ENCODE measurements at places on chromosomes 7 and 10.
A peak's percentile ranks its signal among the peaks of the same experiment; 100 is the strongest.

- DNase-seq = peak; percentile 11
Measured at GRCh38 chr7:138981332-138982203, at the start of gene KIAA1549. TSS of gene KIAA1549 (minus strand) at chr7:138981389. CDS start at chr7:138981269, 120 bp downstream.

- DNase-seq = no peak
Measured at GRCh38 chr7:143519411-143520131, 41.9 kb downstream of the TAS2R41 start.

GRCh38 chr7:6436385-6436685 is 11.4 kb downstream of the DAGLB start:
- peak; percentile 25 for DNase-seq

DNA sequence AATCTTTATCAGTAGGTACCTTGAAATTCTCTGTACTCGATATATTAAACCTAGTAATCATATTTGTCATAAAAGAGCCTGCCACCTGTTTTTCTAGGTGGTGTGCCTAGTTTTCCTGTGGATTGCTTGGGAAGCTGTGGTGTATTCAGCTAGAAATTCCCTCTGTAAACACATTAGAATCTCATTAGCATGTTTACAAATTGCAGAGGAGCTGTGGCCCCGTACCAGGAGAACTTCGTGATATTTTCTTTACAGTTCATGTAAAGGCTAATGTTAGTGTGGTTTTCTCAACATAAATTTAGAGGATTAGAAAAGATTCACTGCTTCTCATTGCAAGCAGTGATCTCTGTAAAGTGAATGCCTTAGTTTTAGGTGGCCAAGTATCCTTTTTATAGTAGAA is 144.7 kb downstream of the CCSER2 start:
- no peak for DNase-seq

DNA sequence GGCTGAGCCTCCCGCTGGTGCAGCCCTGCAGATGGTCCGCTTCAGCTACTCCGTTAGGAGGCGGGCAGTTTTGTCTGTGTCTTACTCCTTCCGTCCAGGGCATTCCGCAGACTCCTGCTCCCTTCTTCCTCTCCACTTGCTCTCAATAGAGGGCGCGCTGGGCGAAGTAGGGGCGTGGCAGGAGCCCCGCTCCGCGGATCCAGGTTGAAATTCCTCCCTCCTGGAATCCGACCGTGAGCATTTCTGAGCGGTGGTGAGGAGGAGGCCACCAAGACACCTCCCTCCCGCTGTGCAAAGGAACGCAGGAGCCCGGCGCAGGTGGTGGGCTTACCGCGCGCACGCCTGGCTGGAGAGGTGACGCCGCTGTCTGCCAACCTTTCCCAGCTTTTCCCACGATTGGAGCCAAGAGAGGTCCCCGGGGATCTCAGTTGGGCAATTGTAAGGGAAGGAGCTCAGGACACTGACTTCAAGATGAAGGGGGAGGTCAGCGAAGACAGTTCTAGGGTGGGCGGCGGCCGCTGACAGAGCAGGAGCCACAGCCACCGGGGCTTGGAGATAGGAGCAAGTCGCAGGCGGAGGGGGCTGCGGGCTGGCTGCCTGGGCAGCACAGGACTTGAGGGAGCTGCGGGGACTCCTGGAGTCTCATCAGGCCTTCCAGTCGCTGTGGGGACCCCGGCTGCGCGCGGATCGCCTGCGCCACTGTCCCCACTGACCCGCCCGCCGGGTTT is 1011.3 kb downstream of the XPNPEP1 start:
- no peak for DNase-seq

GRCh38 chr10:6863381-6863780 is 283.3 kb upstream of the PRKCQ start:
- no peak for DNase-seq

DNA sequence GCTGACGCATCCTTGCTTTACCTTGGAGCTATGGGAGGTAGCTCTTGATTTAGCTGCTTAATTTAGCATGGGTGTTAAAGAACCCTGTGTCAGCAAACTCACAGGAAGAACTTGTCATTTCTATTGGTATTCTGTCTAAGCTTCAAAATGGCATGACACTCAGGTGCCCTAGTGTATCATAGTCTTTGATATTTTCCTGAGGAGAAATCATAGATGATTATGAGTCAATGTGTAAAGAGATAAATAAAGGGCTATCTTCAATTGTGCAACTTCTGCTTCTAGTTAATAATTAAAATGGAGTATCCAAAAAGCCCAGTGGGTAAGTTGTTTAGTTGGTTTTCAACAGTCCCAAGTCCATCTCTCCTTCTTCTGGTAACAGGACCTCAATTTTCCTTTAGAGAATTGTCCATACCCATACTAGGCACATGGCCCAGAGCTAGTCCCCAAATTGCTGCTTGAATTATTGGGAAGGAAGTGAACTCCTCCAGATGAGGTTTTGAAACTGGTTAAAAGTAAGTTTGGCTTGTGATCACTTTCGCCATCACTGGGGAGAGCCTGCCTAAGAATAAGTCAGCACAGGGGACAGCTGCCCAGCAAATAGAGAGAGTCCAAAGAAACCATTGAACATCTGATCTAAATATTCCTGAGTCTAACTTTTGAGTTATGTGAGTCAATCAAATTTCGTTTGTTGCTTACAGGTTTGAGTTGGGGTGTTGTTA is 169.0 kb upstream of the PHYHIPL start:
- DNase-seq = no peak

- DNase-seq = no peak
Measured at GRCh38 chr7:140597428-140597949, 43.1 kb downstream of the DENND2A start.

DNA sequence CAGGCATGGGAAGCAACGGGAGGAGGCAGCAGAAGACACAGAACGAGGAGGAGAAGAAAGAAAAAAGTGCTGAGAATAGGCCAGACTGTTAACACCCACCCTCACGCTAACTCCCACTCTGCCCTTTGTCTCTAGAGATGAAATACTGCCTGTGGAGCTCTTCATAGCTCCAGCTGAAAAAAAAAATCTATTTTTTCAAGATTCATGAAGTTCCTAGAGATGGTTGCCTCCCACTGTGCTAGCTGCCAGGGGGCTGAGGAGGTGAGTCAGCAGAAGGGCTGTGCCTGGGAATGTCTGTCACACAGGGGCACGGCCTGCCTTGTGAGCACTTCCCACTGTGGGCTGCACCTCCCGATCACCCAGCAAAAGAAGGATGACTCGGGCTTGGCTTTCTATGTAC is 144.5 kb downstream of the RNF216 start:
- DNase-seq = no peak

GRCh38 chr10:101545898-101546297 is 42.2 kb downstream of the POLL start:
- DNase-seq = no peak

GRCh38 chr7:69603937-69604494 is 5.7 kb downstream of the AUTS2 start:
- no peak for DNase-seq

DNA sequence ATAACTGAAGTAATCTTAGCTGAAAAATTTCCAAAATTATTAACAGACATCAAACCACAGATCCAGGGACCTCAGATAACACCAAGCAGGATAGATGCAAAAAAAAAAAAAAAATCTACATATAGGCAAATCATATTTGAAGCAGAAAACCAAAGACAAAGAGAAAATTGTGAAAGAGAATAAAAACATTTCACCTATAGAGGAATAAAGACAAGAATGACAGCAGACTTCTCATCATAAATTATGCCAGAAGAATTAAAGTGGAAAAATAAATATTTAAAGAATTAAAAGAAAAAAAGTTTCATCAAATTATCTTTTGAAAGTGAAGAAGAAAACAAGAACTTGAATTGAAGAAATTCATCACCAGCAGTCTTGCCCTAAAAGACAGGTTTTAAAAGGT is 467.5 kb downstream of the GPAM start:
- DNase-seq = no peak

- no peak for DNase-seq
Measured at GRCh38 chr7:53094827-53095226, 59.4 kb downstream of the POM121L12 start.

DNA sequence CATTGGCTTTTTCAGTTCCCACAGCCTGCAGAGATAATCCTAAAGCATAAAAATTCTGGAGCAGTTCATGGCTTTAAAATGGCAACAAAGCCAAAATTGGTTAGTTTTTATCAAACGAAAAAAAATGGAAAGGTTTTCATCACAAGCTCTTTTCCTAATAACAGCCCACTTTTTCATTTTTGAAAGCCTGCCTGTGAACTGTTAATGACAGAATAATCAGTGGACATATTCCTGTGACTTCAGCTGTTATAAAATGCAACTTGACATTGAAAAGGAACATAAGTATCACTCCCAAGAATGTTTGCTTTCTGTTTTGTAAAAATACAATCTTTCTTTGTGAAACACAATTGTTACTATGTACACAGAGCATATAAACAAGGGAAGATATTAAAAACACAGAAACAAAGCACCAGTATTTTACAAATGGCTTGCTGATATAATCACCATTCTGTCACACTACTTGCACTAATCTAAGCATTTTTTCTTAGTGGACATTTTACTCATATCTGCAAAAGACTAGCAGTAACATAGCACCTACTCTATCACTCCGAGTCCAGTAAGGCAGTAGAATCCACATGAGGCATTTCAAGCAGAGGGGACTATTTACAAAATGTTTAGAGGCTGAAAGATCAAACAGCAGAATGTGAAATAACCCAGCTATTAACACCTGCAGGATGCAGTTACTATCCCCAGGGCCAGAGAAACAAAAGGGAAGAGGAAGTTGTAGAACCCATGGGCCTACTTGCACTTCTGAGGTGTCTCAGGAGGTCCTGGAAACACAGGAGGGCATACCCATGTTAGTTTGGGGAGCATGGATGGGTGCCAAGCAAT is 26.4 kb downstream of the MACC1 start:
- no peak for DNase-seq

DNA sequence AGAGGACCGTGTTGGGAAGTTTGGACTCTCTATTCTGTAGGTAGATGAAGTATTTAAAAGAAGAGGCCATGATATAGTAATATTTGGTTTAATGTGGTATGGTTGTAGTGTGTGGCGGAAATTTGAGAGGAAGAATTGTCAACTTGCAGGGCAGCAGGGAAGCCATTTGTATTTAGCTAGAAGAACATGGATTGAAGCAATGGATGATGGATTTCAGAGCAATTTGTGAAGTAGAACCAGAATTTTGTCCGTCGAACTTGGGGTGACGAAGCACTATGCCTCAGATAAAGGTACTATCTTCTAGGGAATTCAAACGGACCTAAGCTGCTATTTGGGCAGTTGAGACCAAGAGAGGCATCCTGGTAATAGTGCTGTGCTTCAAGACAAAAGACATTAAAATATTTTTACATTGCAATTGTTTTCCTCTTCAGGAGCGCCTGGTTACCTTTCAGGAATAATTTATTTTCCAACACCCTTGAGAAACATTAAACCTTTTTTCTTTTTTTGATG is 615 bp upstream of the WBP1L start:
- no peak for DNase-seq

- no peak for DNase-seq
Measured at GRCh38 chr7:152887778-152888177, 128.2 kb downstream of the ACTR3B start.

DNA sequence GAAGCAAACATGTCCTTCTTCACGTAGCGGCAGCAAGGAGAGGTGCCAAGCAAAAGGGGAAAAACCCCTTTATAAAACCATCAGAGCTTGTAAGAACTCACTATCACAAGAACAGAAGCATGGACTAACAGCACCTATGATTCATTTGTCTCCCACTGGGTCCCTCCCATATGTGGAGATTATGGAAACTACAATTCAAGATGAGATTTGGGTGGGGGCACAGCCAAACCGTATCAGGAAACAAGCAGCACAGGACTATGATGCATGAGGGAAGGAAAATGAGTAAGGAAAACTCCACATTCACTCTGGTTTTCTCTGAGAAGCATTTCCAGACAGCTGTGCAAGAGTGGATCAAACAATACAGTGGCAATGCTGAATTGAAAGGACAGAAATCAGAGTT is 81.6 kb downstream of the RSU1 start:
- DNase-seq = no peak

GRCh38 chr10:91495402-91495801 is 85.3 kb downstream of the HECTD2 start:
- DNase-seq = no peak

- DNase-seq = peak; percentile 43
Measured at GRCh38 chr10:14838582-14839304, 637 bp downstream of the HSPA14 start.

GRCh38 chr10:72850861-72851260 is 42.7 kb upstream of the OIT3 start:
- DNase-seq = no peak

DNA sequence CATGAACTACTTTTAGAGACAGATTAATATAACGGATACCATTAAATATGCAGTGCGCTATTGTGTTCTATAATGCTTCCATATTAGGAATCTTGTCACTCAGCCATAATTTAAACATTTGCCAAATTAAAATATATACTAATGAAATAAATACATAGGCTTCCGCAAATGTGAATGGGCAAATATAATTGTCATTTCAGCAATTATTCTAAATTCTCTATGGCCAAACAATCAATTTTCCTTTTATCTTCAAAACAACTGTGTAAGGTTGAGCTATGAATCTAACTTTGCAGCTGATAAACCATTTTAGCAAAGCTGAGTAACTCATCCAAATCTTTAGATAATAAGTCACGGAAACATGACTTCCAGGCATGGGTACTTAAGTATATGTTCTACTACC is 20.7 kb upstream of the TSPAN13 start:
- DNase-seq = no peak

- no peak for DNase-seq
Measured at GRCh38 chr10:25843551-25844170, 90.4 kb upstream of the MYO3A start.

DNA sequence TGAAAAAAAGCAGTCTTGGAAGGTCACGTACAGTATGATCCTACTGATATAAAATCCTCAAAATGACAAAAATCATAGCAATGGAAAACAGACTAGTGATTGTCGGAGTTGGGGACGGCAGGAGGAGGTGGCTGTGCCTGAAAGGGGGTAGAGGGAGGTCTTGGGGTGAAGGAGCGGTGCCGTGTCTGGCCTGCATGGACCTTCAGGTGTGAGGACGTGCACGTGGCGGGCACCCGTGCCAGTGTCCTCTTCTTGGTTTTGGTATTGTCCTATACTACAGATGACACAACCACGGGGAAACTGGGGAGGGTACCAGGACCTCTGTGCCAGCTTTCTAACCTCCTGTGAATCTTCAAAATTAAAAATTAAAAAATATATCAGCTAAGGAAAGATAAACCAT is 73.0 kb downstream of the COBL start:
- DNase-seq = no peak

- DNase-seq = no peak
Measured at GRCh38 chr10:78460204-78460603, 426.5 kb downstream of the RPS24 start.

DNA sequence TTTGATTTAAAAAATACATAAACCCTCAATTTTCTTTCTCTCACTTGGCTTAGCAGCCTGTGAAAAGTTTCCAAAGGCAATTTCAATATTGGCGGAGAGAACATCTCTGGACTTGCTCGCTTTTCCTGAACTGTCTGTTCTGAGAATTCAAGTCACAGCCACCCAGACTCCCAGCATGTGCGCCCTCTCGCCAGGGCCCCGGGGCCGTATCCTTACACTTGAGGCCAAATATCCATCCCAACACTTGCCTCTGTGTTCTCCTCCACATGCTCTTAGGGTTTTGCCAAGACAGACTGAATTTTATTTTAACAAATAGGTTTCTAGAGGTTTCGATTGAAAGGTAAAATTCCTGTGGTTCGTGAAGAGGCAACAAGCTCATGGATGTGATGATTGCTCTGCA is 111.5 kb upstream of the GPR26 start:
- no peak for DNase-seq

Measured in substantia nigra (tissue), 51 donors.